ENCODE measurements at places on chromosomes 5 and 9.

DNA sequence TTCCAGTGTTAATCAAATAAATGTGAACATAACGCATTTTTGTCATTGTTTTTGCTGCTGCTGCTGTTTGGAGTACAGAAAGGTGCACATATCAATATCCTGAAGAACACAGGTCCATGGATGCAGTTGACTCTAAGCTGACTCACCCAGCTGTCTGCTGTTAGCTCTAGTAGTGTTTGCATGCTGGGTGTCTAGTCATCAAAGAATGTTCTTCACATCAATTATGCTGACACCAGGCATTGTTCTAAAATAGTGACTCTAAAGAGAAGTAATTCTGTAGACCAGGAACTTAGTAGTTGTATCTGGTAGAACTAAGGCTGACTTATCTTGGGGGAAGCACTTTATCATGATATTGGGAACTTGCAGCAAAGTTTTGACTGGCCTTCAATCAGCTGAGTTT, 55.7 kb upstream of the DPYSL3 start:
- DNase-seq = peak; percentile 11

DNA sequence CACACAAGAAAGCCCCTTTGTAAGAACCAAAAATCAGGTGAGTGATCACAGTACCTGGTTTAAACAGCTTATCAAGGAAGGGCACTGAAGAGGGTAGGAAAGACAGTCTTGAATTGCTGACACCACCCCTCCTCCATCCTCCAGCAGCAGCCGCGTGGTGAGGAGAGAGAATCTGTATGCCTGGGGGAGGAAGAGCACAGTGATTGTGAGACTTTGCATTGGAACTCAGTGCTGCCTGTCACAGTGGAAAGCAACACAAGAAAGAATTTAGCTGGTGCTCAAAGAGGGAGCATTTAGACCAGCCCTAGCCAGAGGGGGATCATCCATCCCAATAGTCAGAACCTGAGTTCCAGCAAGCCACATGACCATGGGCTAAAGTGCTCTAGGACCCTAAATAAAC, 11.6 kb upstream of the STX17 start:
- DNase-seq = peak; percentile 35

DNA sequence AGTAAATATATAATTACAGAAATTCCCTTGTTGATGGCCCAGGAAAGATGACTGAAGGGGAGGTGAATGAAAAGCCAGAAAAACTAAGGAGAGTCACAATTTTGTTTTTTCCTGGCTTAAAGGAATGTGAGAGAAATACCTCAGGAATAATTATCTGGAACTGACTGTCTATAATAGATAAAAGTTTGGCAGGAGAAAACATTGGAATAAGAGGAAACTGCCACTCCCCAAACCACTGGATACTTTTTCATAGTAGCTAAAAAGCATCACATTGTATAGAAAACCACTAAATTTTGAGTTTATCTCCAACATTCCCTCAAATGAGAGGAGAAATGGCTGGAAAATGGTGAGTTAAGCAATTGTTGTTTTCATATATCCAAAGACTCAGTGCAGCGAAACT, 326.0 kb downstream of the NPR3 start:
- DNase-seq = no peak

GRCh38 chr5:137856201-137856600, 11.5 kb upstream of the MYOT start:
- DNase-seq = no peak

DNA sequence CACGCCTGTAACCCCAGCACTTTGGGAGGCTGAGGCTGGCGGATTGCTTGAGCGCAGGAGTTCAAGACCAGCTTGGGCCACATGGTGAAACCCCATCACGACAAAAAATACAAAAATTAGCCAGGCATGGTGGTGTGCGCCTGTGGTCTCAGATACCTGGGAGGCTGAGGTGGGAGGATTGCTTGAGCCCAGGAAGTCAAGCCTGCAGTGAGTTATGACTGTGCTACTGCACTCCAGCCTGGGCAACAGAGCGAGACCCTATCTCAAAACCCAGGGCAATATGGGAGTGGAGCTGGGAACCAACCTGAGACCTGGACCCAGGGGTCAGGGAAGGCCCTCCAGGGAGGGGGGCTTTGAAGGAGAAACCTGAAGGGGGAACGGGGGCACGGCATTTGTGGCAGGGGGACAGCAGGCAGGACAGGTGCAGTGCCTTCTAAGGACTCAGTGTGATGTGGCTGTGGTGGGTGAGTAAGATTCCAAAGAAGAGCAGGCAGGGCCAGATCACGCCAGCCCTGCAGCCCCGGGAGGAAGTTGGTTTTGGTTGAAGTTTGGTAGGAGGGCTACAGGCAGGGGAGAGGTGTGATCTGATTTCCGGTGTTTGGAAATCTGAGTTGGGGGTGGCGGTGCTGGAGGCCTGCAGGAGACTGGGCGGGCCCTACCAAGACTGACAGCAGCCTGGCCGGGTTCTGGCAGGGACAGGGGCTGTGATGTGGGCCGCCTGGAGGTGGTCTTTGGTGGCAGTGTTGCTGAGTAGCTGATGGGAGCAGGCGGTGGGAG, 46.2 kb downstream of the NTNG2 start:
- DNase-seq = peak; percentile 88

DNA sequence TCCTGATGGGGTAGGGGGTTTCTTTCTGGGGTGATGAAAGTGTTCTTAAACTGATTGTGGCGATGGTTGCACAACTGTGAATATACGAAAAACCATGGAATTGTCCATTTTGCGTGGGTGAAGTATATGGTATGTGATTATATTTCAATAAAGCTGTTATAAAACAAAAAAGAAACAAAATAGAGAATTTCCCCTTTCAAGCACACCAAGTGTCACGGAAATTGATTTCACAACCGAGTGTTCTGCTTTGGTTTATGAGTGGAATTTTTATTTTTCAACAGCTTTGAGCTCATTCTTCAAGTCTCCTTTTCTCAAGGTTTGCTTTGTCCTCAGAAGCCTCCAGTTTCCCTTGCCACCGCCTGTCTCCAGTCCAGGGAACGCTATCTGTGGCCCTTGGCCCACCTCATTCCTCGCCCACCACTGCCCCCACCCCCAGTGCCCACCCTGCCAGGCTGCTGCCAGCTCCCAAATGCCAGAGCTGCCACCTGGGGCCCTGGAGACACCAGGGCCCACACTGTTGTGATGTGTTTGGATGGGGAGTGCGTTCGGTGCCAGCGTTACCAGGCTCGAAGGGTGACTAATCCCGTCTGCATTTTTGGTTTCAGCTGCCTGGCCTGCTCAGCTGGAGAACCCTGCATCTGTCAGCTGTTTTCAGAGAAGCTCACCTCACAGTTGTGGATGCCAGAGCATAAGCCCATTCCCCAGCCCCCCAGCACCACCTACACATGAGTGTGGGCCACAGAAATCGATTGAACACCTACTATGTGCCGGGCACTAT, 30.4 kb downstream of the DUSP1 start:
- DNase-seq = peak; percentile 46

Data from mesendoderm (in vitro differentiated cells).